ENCODE measurements at places on chromosomes 12 and 14.
A peak's percentile ranks its signal among the peaks of the same experiment; 100 is the strongest.

- peak; percentile 51 for DNase-seq
Observed at GRCh38 chr14:67514650-67515385, 18.3 kb upstream of the PLEKHH1 start.

DNA sequence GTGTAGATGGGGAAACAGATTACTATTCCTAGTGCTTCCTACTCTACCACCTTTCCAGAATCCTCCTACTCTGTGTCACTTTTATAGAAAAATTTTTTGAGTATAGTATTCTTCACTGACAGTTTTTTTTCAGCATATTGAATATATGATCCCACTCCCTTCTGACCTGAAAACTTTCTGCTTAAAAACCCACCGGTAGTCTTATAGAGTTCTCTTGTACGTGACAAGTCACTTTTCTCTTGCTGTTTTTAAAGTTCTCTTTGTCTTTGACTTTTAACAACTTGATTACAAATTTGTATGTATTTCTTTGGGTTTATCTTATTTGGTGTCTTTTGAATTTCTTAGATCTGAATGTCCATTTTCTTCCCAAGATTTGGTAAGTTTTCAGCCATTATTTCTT is 133.6 kb upstream of the SLC38A2 start:
- DNase-seq = no peak

GRCh38 chr12:62191491-62192179 is 68.6 kb upstream of the USP15 start:
- peak; percentile 30 for DNase-seq

DNA sequence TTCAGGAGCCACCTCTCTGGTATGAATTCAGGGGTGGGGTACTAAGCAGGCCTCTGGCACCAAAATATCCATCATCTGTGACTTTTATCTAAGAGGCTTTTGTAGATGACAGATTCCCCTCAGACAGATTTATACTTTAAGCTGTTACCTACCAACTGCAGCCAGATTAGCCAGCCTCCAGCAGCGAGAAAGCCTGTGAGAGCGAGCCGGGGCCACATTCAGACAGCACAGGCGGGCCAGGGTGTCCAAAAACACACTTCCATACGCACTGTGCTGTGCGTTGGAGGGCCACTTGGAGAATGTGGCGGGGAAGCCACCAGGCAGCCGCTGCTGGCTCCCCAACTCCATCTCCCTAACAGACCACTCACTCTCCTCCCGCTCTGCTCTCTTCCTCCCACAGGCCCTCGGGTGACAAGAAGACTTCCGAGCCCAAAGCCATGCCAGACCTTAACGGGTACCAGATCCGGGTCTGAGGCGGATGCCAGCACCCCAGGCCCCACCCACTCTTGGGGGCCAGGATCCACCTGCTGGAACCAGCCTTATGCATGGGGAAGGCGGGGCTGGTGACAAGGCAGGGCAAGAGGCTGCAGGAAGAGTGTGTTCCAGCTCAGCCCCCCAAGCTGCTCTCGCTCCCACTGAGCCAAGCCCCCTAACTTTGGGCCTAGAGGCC is 17.4 kb downstream of the VASH1 start:
- DNase-seq = no peak

DNA sequence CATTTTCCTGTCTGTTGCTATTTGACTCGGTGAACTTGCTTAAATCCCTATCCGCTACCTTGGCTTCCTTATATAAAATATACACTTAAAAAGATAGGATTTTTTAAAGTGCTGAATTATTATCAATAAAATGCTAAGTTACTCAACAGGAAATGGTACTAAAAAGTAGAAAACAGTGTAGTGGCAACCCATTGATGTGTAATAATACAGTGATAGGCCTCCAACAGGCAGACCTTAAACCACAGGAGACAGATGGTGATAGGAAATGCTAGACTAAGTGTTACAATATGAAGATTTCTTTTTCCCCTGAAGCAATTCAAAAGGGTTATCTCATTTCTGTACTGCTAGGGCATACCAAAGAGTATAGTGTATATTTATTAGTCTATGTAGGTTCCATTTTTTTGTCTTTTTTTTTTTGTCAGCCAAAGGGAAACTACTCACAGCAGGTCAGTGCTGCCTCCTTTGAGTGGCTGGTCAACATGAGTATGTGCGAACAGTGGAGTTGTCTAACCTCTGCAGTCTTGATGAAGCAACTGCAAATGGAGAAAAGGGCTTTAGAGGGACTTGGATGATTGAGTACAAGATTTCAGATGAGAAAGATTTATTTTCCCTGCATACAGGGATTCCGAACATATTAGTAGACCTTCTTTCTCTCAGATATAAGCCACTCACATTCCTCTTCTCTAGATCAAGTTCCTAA is 183.8 kb downstream of the ACSS3 start:
- DNase-seq = no peak

DNA sequence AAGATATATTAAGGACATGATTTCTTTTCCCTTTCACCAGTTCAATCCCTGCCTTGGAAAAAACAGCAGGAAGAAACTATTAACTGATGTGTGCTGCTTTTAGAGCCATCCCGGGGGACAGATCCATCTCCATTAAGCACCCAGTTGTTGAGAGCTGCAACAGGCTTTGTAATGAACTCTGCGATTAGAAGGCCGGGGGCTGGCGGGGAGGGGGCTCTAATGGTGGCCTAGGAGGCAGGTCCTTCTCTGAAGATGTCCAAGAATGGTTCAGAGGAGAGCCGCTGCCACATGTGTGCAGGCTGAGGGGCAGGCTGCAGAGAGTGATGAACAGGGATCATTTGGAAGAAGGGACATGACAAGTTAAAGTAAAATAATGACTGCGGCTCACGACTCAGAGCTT is 67.8 kb downstream of the GALNT8 start:
- DNase-seq = no peak

GRCh38 chr12:104669851-104670337 is 213.1 kb downstream of the CHST11 start:
- DNase-seq = no peak

- no peak for DNase-seq
Observed at GRCh38 chr12:111032591-111032919, 112.2 kb upstream of the MYL2 start.

- no peak for DNase-seq
Observed at GRCh38 chr14:73272393-73272792, 35.1 kb downstream of the PAPLN start.

GRCh38 chr12:119592232-119592631 is 1.3 kb upstream of the TMEM233 start:
- no peak for DNase-seq

DNA sequence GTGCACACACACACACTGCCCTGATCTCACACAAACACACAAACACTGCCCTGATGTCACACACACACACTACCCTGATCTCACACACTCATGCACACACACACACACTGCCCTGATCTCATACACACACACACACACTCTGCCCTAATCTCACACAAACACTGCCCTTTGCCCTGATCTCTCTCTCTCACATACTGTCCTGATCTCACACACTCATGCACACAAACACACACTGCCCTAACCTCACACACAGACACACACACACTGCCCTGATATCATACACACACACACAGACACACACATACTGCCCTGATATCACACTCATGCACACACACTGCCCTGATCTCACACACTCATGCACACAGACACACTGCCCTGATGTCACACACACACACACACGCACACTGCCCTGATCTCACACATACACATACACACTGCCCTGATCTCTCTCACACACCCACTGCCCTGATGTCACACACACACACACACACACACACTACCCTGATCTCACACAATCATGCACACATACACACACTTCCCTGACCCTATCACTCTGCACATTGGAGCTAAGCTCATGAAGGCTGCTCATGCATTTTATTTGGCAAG is 97.6 kb upstream of the DIO3 start:
- DNase-seq = no peak
